Stomach (tissue), 19 donors: ENCODE measurements at places on chromosomes 3 and 15. TPM values are rescaled to one million over a fixed set of nuclear protein-coding genes. Genes with fewer than 3 reads are reported as not detected.

- no peak for DNase-seq
Observed at GRCh38 chr3:186075489-186075888, 33.4 kb downstream of the ETV5 start.

- DNase-seq: no peak
Observed at GRCh38 chr3:45957586-45957985, 14.3 kb downstream of the CXCR6 start.

GRCh38 chr3:41088882-41089281 lies 110.4 kb upstream of the CTNNB1 start:
- DNase-seq: no peak

DNA sequence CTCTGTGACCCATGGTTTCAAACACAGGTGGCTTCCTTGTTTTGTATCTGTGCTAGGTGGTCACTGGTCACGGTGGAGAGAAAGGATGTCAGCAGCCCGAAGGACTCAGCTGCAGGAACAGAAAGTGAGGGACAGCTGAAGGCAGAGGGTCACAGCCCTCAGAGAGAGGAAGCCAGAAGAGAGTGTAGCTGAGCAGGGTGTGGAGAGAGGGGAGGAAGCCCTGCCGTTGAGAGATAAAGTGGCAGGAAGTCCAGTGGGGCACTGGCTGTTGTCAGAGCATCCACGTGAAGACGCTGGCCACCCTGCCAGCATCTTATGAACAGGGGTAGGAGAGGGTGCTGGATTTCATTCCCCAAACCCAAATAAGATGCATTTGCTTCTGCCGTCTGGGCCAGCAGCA lies 36.9 kb downstream of the LIMD1 start:
- DNase-seq: peak; percentile 42

GRCh38 chr3:190016966-190017365 lies 103.7 kb downstream of the P3H2 start:
- DNase-seq: no peak

GRCh38 chr3:176068750-176069149 lies 1128.5 kb downstream of the TBL1XR1 start:
- no peak for DNase-seq

DNA sequence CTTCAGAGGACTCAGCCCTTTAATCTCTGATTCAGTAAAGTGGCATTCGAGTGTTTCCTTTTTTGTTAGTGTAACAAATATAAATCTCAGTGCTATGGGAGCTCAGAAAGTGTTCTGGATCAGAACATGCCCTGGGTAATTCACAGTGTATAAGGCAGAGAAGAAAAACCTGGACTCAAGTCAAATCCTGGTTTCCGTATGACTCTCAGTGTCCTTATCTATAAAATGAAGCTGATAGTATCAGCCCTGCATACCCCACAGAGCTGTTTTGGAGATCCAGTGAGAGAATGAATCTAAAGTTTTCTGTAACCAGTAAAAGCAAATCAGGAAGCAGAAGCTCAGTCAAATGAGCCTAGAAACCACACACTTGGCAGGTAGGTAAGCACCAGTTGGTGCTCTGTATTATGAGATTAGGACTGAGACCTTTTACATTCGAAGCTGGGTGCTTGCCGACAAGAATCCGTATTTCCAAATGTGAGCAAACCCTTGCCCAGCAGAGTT lies 67.2 kb downstream of the IL1RAP start:
- no peak for DNase-seq

DNA sequence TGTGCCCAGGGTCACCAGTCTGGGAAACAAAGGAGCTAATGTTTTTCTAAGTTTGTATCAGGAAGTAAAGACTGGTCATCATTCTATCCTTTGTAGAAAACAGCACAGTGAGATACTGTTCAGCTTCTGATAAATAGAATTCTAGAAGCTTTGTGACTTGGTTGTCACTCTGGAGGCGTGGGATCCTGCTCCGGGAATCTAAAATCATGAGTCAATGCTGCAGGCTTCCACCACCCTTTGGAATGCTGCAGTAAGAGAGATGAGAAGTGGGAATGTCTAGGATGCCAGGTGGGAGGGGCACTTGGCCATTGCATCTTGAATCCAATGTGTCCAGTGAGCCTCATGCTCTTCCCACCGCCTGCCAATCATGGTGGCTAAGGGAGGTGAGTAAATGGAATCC lies 40.9 kb downstream of the SAMMSON start:
- no peak for DNase-seq

DNA sequence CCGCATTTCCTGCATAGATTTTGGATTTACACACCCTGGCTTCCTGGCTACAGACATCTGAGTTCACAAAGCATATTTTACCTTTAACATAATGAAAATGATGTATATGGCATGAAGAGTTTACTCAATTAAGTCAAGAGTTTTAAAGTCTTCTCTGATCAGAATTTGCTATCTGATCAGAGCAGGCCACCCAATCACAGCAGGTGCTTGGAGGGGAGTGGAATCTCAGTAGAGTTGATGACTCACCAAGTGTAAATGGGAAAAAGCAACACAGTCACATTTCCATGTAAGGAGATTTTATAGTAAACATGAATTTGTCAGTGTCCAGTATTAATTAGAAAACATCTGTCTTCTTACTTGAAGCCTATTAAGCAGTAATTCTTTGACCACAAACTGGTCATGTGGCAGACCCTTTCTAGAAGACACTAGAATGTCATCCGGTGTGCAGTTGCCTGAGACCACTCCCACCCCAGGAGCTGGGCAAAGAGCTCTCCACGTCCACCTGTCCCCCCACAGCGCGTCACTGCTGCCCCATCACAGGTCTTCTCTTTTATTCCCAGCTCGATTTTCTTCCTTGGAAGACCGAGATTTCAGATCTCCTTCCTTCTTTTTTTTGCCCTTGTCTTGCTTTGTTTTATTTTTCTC lies 10.8 kb downstream of the MESD start:
- DNase-seq: no peak

DNA sequence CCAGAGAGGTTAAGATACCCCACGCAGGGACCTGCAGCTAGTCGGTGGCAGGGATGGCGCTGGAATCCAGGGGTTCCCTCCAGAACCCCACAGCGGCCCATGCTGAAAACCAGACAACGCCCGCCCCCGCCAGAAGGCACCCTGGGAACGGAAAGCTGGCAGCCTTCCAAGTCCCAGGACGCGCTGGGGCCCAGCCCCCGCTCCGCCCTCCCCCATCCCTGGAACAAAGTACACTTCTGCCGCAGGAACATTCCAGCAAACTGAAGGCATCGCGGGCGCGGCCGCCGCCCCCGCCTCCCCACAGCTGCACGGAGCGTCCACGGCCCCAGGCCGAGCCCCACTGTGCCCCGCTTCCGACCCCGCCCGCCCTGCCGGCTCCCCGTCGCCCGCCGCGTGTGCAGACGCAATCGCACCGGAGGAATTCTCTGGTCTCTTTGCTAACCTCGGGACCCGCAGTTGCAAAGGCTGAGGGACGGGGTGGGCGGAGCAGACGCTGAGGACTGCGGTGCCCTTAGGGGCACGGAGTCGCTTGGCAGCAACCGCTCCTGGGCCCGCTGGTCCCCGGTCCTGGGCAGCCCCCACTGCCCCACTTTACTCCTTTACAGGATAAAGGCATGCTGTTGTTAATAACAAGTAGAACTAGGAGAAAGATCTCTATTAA lies 44.8 kb upstream of the RNU6-1 start:
- peak; percentile 95 for DNase-seq

GRCh38 chr15:60002528-60003218 lies 1.4 kb upstream of the FOXB1 start:
- no peak for DNase-seq

- no peak for DNase-seq
Observed at GRCh38 chr3:40020689-40021088, 211.3 kb downstream of the MYRIP start.

- no peak for DNase-seq
Observed at GRCh38 chr3:34152656-34153055, 354.2 kb downstream of the PDCD6IP start.

DNA sequence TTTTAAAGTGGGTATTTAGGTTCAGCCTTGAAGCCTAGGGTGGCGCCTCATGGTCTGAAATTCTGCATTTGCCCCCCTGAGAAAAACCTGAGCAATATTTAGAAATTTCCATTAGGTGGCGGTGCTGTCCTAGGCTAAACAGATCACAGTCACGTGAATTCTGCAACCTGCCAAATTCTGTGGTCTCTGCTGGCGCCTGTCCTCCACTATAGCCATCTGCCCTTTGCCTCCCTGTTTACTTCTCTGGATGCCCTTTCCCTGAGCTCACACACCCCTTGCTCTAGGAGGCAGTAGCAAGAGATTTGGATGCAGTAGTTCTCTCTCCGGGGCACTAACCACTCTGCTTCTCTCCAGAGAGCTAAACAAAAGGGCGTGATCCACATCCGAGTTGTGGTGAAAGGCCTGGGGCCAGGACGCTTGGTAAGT lies 9.1 kb downstream of the MRPS11 start:
- DNase-seq: peak; percentile 45

DNA sequence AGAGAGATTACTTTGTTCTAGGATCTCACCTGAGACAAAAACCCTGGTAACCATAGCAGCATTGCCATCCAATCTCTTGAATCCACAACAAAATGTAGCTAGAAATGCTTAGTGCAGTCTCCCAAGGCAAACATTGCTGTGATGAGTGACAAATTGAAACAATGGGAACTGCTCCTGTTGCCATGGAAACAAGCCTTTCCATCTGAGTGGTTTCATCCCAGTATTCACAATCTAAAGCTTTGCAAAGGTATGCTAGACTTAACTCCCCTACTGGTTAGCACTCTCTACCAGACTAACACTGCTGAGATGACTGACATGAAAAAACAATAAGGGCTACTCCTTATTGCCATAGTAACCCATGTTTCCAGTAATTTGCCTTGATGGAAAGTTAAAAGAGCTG lies 172.6 kb upstream of the CNTN3 start:
- no peak for DNase-seq

GRCh38 chr3:124960698-124961097 lies 26.1 kb upstream of the MUC13 start:
- no peak for DNase-seq

- no peak for DNase-seq
Observed at GRCh38 chr3:173891272-173892100, 493.9 kb downstream of the NLGN1 start.

DNA sequence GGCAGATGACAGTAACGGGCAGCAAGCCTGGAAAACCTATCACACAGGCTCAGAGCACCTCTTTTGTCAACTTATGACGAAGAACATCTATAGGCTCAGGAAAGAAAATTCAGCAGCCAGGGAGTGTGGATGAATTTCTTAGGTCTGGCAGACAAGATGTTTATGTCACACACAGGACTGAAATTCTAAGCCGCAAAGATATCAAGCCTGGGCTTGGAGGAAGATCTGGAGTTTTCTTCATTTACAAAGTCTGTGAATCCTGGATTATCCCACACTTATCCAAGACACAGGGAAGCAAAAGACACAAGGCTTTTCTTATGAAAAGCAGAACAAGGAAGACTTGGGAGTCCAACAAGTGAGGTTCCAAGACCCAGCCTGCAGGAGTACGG lies 23.4 kb upstream of the CHCHD6 start:
- no peak for DNase-seq

DNA sequence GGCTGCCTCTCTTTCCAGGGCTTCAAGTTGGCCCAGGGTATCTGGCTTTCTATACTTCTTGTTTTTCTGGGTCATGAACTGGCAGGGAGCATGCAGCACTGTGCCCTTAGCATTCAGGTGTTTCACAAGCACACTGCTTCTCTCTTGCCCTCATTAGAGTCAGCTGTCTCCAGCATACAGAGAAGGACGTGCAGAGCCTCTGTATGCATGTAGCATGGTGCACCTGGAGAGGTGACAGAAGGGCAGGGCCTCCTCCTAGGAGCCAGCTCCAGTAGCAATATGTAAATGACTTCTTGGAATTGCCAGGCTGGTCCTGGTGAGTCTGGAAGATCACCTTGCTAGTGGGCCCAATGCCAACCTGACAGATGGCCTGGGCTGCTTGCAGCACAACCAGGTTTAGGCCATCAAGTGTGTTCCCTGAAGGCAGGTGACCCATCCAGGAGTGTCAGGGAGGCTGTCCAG lies 44.8 kb upstream of the ATP2C1 start:
- DNase-seq: peak; percentile 91

GRCh38 chr3:16587681-16588060 lies 17.6 kb downstream of the DAZL start:
- DNase-seq: no peak

DNA sequence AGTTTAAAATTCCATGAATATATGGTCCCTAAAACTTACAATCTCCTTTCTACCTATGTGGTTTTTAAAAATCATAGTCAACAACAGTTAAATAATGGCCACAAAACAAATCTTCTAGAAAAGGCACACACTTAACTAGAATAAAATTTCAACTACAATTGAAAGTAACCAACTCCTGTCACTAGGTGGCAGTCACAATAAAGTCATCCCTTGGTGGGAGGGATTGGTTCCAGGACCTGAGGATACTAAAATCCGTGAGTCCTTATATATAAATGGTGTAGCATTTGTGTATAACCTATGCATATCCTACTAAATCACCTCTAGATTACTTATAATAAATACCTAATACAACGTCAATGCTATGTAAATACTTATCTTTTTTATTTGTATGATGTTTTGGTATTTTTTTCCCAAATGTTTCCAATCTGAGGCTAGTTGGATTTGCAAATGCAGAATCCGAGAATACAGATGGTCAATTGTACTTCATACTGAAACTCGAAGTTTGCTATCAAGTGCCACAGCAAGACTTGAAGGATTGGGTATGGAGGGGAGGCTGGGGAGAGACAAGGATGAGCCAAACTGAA lies 172.6 kb downstream of the FMN1 start:
- DNase-seq: no peak

Gene ZNF621
- total RNA-seq: 6.7 TPM

Gene ECE2
- total RNA-seq: not detected

Gene LSMEM2
- total RNA-seq: not detected

Gene STRIT1
- not detected for total RNA-seq

Gene GRM7
- not detected for total RNA-seq

Gene RTP3
- total RNA-seq: not detected

Gene LMAN1L
- not detected for total RNA-seq

Gene GCNT3
- 16.9 TPM for total RNA-seq

Gene SPTBN5
- total RNA-seq: 4.9 TPM

Gene TMEM212
- total RNA-seq: not detected

Gene SERPINI2
- not detected for total RNA-seq

Gene PLXNB1
- total RNA-seq: 113 TPM

Gene BLM
- 2.3 TPM for total RNA-seq

Gene SV2B
- 0.14 TPM for total RNA-seq

Gene EPHA6
- 5.7 TPM for total RNA-seq
